ENCODE measurements at places on chromosomes 11 and 22.

DNA sequence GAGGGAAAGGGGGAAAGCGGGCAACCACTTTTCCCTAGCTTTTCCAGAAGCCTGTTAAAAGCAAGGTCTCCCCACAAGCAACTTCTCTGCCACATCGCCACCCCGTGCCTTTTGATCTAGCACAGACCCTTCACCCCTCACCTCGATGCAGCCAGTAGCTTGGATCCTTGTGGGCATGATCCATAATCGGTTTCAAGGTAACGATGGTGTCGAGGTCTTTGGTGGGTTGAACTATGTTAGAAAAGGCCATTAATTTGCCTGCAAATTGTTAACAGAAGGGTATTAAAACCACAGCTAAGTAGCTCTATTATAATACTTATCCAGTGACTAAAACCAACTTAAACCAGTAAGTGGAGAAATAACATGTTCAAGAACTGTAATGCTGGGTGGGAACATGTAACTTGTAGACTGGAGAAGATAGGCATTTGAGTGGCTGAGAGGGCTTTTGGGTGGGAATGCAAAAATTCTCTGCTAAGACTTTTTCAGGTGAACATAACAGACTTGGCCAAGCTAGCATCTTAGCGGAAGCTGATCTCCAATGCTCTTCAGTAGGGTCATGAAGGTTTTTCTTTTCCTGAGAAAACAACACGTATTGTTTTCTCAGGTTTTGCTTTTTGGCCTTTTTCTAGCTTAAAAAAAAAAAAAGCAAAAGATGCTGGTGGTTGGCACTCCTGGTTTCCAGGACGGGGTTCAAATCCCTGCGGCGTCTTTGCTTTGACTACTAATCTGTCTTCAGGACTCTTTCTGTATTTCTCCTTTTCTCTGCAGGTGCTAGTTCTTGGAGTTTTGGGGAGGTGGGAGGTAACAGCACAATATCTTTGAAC is 6.8 kb downstream of the MALAT1 start:
- no peak for DNase-seq

DNA sequence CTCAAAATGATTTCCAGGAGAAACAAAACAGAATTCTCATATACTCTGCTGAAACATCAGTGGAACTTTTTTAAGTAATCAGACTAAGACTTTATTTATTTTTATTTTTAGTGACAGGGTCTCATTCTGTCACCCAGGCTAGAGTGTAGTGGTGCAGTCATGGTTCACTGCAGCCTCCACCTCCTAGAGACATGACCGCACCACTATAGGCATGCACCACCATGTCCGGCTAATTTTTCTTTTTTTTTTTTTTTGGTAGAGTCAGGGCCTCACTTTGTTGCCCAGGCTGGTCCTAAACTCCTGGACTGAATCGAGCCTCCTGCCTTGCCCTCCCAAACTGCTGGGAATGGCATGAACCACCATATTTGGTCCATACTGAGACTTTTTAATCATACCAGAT is 42.9 kb downstream of the PRDM10 start:
- no peak for DNase-seq

GRCh38 chr11:20501971-20502370 is 97.4 kb upstream of the SLC6A5 start:
- DNase-seq = no peak

DNA sequence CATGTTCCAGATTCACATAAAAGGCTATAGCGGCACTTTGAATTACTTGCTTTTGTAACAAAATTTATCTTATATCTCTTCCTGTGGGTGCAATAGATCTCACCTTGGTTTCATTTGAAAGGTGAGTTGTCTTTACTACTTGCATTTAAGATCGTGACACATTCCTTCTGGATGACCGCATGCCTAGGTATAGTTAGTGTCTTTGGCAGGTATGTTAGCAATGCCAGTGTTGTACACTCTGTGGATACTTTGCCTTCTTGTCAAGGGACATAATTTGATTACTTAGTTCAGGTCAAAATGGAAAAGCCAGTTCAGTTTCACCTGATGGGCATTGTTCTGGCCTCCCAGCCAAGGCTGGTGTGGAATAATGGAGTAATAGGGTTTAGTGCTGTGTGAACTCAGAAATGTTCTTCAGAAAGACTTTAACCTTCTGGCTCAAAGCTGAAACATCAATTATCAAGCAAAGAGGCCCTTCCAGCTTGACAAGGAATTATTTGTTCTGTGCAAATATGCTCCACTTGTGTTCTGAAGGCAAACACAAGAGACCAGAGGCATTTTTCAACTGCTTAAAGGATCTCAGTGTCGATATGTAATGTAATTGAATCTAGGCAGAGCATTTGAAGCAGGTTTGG is 64.6 kb downstream of the AMOTL1 start:
- DNase-seq = no peak

DNA sequence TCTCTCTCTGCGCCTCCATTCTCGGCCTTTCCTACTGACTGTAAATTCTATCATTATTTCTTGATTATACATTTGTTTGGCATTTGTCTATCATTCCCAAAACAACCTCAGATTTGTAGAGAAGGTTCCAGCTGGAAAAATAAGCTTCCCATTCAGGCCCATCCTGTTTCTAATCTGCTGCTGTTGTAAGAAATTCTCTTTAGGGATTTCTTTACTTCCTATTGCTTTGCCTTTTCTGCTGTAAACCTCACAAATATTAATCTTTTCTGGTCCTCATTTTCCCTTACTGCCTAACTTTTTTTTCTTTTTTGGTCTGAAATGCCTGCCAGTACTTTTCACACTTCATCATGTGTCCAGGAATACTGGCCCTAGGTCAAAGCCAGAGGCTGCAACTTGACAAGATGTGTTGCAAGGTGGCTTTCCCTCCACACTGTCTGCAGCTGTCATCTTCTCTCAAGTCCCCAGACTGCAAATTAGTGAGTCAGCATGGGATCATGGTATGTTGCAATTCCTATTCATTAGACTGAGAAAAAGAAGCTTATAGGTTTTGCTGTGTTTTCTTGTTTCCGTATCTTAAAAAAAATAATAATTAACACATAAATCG is 858.7 kb upstream of the CHORDC1 start:
- no peak for DNase-seq

GRCh38 chr22:45009606-45010531 is at the start of gene PHF21B:
Gene PHF21B (minus strand): TSS chr22:45010005. CDS start chr22:45009549, 456 bp downstream.
- peak; percentile 74 for DNase-seq

DNA sequence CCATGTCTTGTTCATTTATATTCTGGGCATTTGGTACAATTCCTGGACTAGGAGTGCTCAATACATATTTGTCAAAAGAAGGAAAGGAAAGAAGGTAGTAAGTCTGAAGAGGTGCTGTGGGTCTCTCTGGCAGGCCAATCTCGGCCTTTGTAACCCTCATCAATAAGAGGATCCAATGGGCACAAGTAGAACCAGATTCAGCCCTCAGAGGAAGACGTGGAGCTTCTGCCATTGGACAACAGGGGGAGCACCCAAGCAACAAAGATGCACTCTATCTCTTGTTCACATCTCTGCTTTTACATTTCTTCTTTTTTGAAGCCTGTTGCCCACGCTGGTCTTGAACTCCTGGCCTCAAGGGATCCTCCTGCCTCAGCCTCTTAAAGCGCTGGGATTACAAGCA is 2.2 kb upstream of the VPS11 start:
- no peak for DNase-seq
